ENCODE measurements at places on chromosomes 12 and 14.

GRCh38 chr12:1481326-1481725, 113.1 kb downstream of the FBXL14 start:
- no peak for DNase-seq

DNA sequence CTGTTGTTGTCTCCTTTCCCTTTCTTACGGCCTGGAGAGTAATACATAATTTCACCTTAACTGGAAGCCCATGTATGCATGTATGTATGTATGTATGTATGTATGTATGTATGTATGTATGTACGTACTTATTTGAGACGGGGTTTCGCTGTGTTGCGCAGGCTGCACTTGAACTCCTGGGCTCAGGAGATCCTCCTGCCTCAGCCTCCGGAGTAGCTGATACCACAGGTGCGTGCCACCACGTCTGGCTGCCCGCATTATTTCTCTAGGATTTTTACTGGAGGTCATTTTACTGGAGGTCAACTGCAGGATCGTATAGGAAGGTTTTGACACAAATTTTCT, 644 bp upstream of the OS9 start:
- DNase-seq: no peak

GRCh38 chr12:24596768-24597388, 352.0 kb downstream of the BCAT1 start:
- DNase-seq: peak; percentile 72

DNA sequence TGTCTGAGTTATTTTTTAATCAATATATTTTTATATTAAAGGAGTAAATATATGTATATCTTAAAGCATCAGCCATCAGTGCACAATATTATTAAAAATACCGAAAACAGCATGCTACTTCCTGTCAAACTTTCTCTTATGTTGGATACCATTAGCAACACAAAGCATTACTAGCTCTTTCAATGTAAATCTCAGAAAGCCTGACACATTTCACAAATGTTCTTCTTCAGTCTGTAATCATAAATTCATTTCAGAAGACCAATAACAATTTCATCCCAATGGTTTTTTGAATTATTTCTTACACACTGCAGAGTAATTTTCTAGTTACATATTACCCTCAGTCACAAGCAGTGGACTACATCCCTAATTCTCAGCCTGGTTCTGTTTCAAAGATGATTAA, 226.9 kb downstream of the LRRK2 start:
- DNase-seq: no peak

- no peak for DNase-seq
Measured at GRCh38 chr12:109963743-109964429, 32.3 kb downstream of the GIT2 start.

- no peak for DNase-seq
Measured at GRCh38 chr12:2276288-2277033, 223.7 kb downstream of the CACNA1C start.

DNA sequence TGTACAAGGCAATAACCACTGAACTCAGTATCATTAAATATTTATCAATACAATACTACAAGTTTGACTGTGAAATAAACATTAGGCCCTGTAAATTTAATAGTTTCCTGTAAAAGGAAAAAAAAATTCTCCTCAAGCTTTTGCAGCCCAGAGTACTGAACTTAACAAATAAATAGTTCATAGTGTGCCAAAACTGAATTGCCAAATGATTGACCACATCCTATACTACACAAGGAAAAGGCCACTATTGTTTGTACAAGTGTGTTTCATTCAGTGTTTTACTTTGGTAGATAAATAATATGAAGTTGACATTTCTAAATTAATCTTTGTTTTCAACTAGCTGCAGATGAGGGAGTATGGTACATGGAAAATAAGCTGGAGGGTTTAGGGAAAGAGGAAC, 379.6 kb downstream of the FLRT2 start:
- DNase-seq: peak; percentile 26

- DNase-seq: no peak
Measured at GRCh38 chr12:119672194-119672593, 4.3 kb downstream of the PRKAB1 start.

GRCh38 chr14:103402695-103403094, 17.5 kb downstream of the MARK3 start:
- no peak for DNase-seq

DNA sequence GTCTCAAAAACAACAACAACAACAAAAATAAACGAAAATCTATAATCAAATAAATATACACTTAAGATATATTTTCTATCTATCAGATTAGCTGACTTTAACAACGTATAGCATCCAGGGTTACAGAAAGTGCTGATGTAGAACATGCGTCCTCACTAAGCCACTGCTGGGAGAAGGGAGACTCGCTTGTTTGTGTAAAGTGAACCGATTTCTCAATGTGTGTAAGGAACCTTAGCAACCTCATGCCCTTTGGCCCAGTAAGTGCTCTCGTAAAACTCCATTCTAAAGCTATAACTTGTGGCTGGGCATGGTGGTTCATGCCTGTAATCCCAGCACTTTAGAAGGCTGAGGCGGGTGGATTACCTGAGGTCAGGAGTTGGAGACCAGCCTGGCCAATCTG, 23.8 kb downstream of the NFKBIA start:
- no peak for DNase-seq

DNA sequence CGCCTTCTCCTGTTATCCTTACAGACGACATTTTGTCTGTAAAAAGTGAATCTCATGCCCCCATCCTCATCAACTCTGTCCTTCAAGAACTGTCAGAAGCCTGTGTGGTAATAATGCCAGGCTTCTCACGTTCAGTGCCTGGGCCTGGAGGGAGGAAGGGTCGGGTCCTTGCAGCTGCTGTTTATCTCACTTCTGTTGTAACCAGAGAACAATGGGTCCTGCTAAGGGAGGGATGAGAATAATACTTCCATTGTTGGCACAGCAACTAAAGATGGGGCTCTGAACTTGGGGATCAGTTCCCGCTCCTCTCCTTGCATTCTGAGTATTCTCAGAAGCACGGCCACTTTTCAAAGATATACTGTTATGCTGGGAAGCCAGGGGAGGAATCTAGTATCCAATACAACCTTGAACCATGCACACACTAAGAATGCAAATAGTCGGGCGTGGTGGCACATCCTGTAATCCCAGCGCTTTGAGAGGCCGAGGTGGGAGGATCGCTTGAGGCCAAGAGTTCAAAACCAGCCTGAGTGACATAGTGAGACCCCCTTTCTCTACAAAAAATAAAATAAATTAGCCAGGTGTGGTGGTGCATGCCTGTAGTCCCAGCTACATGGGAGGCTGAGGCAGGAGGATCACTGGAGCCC, 38.8 kb upstream of the NINJ2 start:
- peak; percentile 43 for DNase-seq

GRCh38 chr12:4794491-4794890, 74.3 kb downstream of the GALNT8 start:
- DNase-seq: no peak

- DNase-seq: no peak
Measured at GRCh38 chr12:128578045-128578444, 245.7 kb downstream of the SLC15A4 start.

- DNase-seq: no peak
Measured at GRCh38 chr12:7210642-7211151, 21.2 kb downstream of the PEX5 start.

DNA sequence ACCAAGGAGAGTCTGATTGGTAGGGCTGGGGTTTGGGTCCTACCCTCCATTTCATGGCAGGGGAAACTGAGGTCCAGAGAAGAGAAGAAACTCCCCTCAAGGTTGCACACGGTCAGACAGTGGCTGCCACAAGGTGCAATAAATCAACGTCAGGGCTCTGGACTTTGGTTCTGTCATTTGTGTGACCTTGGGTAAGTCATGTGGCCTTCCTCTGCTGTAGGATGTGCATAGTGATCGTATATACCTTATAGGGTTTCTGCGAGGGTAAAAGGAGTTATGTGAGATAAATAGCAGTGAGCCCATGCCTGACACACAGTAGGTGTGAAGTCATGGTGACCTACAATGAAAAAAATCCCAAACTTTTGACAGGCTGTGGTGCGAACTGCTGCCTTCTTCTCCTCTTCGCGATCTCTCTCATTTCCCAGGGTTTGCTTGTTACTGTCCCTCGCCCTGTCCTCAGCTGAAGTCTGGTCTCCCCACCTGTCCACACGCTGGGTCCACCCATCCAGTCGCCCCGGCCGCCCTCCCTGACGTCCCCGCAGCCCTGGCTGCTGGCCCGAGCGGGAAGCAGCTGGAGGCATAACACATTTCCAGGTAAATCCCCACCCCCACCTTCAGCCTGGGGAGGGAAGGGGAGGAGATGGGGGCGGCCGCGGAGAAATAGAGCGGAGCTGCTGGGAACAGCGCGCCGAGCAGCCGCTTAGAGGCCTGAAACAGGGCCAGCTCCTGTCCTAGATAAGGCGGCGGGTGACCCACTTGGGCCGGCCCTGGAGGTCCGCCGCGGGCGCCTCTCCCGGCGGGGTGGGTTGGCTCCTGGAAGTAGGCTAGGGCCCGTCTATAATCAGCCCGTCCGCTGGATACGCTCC, 1.8 kb upstream of the FAM222A start:
- DNase-seq: peak; percentile 42

GRCh38 chr14:94768521-94769390, 1.2 kb downstream of the GSC start:
- DNase-seq: peak; percentile 71

GRCh38 chr14:61988240-61988639, 226.0 kb downstream of the SNAPC1 start:
- DNase-seq: no peak

DNA sequence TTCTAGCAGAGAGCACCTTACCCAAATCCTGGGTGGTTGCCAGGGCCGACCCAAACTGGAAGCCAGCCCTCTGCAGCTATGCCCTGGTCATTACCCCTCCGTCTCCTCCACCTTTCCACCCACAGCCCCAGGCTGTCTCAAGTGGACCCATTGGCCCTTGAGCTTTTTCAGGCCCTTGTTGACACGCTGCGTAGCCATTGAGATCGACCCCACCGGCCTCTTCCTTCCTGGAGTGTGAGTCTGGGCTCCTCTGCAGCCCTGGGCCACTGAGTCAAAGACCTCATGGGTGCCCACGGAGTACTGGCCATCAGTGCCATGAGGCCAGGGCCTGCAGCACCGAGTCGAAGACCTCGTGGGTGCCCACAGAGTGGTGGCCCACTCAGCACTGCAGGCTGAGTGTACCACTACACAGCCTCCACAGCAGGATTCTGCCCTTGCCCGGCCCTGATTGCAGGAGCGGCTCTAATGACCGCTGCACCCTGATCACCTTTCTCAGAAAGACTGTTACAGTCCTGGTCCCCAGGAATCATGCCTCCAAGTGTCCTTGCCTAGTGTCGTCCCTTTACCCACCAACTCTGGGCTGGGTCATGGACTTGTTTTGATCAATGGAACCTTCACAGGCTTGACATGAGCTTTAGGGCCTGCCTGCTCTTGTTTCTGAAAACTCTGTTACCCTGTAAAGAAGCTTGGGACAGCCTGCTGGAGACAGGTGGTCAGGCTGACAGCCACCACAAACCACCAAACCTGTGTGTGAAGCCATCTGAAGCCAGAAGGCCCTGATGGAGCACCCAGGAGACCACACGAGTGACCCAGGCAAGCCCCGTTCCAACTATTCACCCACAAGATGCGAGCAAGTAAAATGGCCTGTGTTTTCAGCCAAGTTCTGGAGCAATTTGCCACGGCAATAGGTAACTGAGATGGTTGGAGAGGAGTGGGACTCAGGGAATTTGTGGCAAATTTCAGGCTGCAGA, 39.6 kb upstream of the TRAF3 start:
- no peak for DNase-seq

GRCh38 chr12:106067606-106068205, 71.0 kb downstream of the NUAK1 start:
- DNase-seq: no peak

DNA sequence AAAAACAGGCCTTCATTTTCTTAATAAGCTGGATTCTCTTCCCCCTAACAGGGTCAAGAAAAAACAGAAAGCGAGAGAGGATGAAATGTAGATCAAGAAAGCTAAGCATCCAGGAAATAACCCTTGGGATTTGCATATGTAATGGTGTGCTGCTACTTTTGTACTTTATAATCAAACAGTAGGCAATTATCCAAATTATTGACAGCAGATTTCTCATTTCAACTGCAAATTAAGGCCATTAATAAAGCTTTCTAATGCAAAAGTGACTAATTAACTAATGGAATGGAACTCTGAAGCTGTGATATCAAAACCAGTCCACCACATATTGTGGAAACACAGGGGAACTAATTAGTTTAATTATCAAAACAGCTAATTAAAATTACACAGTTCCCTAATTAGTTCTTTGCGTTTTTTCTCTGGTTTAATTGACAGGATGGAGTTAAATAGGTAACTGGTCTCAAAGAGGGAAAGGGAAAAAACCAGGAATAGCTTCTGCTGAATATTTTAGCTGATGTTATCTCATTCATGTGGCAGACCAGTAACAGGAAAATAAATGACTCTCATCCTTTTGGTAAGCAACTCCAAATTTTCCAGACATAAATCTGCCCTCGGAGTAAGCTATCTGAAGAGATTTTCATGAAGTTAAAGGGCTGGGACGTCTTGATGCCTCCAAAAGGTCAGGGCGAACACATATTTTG, 182.7 kb upstream of the LMO3 start:
- no peak for DNase-seq

DNA sequence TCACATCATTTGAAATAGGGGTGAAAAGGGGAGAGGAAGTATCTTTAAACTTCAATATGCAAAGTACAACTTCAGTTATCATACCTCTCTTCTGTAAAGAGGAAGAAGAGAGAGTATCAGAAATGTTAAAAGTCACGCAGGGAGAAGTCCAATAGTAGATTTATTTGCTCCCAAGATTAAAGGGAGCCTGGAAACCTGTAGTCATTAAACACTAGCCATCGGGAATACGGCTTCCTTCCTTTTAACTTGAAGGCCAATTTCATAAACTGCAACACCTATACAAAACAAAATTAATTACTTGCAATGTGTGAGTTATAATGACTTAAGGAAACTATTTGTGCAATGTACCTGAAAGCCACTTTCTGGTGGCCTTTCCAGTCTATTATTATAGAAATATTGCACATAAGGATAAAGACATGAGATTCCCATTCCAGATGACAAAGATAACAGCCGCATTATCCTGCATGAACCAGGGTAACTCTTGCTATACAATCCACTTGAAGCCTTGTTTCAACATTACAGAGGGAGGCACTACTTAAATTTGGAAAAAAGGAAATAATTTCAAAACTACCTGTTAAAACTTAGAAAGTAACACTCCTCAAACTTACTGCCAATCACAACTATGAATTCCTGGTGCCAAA, 4.6 kb downstream of the BTG1 start:
- DNase-seq: peak; percentile 43

GRCh38 chr12:121575952-121576625, 4.7 kb downstream of the KDM2B start:
- peak; percentile 48 for DNase-seq

- DNase-seq: no peak
Measured at GRCh38 chr14:68566075-68566474, 226.8 kb downstream of the ZFP36L1 start.

DNA sequence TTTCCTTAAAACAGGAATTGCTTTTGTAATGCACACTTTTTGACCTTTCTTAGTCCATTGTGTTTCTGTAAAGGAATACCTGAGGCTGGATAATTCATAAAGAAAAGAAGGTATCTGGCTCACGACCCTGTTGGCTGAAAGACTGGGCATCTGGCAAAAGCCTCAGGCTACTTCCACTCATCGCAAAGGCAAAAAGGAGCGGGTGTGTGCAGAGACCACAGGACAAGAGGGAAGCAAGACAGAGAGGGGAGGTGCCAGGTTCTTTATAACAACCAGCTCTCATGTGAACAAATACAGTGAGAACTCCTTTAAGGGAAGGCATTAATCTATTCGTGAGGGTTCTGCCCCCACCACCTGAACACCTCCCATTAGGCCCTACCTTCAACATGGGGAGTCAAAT, 182.1 kb downstream of the C12orf50 start:
- no peak for DNase-seq

- DNase-seq: peak; percentile 69
Measured at GRCh38 chr14:90091393-90091792, 29.6 kb downstream of the KCNK13 start.

- no peak for DNase-seq
Measured at GRCh38 chr12:52207895-52208294, 16.1 kb upstream of the KRT80 start.

All from eye (tissue), 1 donor.